ENCODE measurements at places on chromosomes 12 and 14. TPM values are rescaled to one million over a fixed set of nuclear protein-coding genes. Genes with fewer than 3 reads are reported as not detected.

The IL22 gene
- not detected for total RNA-seq

The HNF1A gene
- total RNA-seq, result 5.6 TPM

The GCN1 gene
- 57.2 TPM for total RNA-seq

The CLEC7A gene
- not detected for total RNA-seq

The SLC25A21 gene
- 0.35 TPM for total RNA-seq

The ASIC1 gene
- total RNA-seq, result 6.6 TPM

The TAS2R31 gene
- 0.28 TPM for total RNA-seq

The ACVRL1 gene
- 0.18 TPM for total RNA-seq

The GLIPR1L1 gene
- not detected for total RNA-seq

The CPNE6 gene
- total RNA-seq, result not detected

The TESPA1 gene
- not detected for total RNA-seq
